ENCODE measurements at places on chromosomes 2 and 18.

GRCh38 chr2:180747728-180748127 lies 232.7 kb upstream of the UBE2E3 start:
- no peak for DNase-seq

DNA sequence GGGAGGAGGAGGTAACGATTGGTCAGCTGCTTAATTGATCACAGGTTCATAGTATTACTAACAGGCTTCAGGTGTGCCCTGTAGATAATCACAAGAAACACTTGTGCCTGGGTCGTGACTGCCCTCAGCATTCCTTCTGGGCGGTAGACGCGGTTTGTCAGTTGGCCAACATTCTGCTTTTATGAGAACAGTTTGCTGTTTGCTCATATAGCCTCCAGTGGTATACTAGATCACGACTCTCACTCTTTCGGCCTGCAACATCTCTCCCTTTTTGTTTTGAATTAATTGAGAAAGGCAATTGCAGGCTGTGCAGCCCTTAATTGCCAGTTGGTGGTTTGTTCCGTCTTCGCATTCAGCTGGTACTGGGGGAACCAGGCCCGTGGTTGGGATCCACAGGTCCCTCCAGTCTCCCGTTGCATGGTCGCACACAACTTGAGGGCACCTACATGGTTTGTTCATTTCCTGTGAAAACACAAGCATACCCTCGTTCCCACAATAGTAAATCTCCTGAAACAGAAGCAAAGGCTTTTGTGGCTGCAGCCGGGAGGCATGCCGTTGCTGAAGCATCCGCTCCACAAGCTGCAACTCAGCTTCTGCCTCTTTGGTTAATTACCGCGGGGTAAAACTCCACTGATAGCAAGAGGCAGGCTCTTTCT lies 30.3 kb upstream of the GPR17 start:
- DNase-seq, result no peak

DNA sequence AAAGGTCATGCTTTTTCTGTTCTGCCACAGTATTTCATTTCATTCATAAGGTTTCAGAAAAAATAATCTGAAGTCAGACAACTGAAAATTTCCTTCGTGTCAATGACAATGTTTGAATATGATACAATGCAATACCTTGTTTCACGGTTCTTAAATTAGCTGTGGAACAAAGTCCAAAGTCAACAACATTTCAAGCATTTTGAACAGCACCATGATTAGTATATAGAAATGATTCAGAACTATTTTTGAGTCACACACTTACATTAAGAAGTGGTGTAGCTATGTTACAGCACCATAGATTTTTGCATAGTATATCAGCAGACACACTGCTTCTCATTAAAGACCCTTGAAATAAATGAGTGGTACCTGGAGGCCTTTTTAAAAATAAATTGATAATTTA lies 178.3 kb upstream of the DSEL start:
- DNase-seq, result no peak

- DNase-seq, result no peak
These were observed at the start of gene PIEZO2 for GRCh38 chr18:11149441-11150270. PIEZO2 (minus strand) TSS chr18:11149569; CDS start chr18:11148588, 981 bp downstream.

DNA sequence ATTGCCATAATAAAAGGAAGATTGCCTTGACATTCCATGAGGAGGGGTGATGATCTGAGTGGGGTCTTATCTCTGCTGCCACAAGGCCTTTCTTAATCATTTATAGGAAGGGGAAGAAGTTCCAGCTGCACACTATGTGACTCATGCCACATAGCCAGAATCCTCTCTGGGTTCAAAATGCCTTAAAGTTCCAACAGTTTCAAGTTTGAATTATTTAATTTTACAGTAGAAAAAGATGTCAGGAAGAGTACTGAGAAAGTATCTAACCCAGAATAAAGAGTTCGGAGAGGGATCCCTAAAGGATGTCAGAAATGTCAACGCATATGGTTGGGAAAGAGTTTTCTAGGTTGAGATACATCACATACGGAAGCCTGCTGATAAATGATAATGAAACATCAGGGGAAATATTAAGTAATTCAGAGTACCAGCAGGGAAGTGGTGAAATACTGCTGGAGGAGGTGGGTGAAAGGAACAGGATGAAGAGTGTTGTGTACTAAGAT lies 999.9 kb downstream of the TSN start:
- no peak for DNase-seq

GRCh38 chr18:32934201-32934600 lies 161.4 kb upstream of the KLHL14 start:
- DNase-seq, result no peak

- no peak for DNase-seq
These were observed 48.1 kb downstream of the AQP12A start for GRCh38 chr2:240739797-240740196.

DNA sequence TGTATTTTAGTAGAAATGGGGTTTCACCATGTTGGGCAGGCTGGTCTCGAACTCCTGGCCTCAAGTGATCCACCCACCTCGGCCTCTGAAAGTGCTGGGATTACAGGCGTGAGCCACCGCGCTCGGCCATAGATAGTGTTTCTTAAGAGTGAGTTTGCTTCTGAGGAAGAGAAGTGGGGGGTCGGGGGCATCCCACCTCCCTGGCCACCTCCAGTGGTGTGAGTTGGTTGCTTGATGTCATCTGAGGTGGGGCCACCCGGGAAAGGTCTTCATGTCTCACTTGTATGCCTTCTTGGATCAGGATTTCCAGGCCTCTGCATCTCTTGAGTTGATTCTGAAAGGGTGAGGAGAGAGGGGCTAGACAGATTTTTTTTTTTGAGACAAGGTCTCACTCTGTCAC lies 57.1 kb downstream of the AGAP1 start:
- no peak for DNase-seq

DNA sequence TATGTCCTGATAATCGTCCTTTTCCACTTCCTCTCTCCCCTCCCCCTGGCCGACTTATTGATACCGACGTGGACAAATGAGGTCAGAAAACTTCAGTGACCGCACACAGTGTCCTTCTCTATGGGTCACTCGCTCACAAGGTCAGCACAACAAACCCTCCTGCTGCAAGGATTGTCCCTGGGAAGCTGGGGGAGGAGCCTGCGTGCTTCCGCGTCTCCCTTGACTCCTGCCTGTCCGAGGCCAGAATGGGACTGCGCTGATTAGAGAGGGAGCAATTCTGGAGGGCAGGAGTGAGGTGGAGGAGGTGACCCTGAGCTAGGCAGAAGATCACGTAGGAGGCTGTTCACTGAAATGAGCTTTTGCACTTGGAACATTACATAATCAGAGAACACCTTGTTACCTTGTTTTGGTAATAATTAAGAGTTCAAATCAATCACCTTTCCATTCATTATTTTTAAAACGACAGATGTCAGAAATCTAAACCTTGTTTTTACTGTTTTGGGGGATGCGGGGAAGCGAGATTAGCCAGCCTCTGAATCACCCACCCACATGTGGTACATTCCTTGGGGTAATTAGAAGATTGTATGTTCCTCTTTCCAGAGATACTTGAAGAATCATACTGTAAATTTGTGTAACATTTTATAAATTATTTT lies 70.6 kb downstream of the CTAGE1 start:
- DNase-seq, result no peak

DNA sequence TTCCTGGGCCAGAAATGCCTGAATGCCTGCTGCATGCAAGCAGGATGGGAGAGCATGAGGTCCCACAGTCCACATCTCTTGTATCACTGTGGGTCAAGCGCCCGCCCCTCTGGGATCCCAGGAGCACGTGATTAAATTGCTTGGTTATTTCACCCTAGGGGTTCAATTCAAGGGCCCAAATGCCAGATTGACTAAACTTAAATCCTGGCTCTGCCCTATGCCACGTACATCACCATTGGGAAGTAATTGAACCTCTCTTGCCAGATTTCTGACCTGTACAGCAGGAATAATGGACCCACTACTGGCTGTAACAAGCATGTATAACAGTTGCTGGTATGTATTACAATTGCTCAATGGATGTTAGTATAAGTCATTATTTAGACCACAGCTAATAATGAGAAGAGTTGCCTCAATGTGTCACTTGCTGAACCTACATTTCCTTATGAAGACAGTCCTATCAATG lies 19.9 kb downstream of the FHL2 start:
- no peak for DNase-seq

DNA sequence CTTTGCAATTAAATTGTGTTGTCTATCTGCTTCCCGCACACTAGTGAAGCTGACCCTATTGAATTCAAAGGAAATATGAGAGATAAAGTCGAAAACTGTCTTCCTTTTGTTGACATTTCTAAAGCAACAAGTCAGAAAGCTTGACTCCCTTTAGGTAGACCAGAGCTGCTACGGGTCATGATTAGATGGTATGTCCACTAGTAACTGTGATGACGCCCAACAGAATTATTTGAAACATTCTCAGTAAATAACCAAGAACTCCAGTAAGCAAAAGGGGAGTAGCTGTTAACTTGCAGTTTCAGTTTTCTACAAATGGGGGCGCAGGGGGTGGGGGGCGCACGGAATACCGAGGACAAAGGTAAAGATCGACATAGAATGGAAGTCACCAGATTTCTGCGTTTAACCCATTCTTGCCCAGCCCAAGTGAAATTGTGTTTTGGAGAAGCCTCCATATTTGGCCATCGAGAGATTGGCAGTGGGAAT lies 56.4 kb downstream of the CRIM1 start:
- no peak for DNase-seq

DNA sequence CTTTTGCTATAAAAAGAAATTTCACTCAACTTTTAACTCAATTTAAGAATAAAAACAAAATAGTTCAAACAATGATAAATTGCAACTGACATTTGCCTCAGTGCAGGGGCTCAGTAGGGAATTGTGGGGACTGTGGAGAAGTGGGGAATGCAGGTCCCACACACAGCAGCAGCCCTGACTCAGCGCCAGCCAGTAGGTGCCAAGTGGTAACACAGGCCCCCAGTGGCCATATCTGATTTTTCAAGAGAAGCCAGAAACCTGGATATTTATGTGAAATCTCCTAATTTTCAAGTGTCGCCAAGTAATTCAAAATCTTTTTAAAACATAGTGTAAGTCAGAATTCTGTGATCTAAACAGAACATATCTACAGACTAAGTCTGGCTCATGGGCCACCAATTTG lies 186.3 kb downstream of the EN1 start:
- no peak for DNase-seq

GRCh38 chr2:171309455-171310286 lies 124.1 kb downstream of the METTL8 start:
- DNase-seq, result no peak

GRCh38 chr18:42401131-42401673 lies 446.2 kb downstream of the PIK3C3 start:
- DNase-seq, result no peak

DNA sequence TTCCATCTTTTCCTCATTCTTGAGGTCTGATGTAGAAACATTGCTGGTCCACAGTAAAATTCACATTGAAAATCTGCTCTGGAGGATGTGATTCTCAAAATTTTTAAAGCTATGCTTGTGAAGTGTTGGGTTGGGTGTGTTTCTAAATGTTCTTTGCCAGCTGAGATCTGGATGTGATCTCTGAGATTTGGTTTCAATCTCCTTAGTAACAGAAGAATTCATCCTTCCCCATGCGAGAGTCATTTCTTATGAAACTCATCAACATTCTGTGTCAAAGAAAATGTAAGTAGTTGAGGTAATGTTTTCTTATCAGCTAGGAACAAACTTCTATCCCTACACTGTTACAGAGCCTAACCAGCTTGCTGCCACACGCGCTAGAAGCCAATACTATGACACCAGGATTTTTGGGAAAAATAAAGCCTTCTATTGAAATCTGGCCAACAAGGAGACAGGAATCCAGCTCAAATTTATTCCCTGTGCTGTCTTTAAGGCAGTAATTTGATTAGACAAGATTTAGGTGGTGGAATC lies 134.9 kb downstream of the PTH2R start:
- no peak for DNase-seq

DNA sequence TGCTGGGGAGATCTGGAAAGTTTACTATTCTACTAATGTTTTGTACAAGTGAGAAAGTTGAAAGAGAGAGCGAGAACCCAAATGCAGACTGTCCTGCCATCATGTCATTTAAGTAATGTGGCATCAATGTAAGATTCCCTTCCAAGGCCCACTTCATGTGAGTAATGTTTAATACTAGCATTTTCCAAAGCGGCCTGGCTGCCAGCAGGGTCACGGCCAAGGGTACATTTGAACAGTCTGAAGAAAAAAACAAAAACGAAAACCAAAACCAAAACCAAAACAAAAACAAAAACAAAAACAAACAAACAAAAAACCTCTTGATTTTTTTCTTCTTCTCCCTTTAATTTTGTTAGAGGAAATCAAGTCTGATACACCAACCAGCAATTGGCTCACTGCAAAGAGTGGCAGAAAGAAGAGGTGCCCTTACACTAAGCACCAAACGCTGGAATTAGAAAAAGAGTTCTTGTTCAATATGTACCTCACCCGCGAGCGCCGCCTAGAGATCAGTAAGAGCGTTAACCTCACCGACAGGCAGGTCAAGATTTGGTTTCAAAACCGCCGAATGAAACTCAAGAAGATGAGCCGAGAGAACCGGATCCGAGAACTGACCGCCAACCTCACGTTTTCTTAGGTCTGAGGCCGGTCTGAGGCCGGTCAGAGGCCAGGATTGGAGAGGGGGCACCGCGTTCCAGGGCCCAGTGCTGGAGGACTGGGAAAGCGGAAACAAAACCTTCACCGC lies 2.2 kb downstream of the HOXD10 start:
- DNase-seq, result no peak

- DNase-seq, result no peak
These were observed 2.9 kb downstream of the ZFAND2B start for GRCh38 chr2:219209236-219210195.

DNA sequence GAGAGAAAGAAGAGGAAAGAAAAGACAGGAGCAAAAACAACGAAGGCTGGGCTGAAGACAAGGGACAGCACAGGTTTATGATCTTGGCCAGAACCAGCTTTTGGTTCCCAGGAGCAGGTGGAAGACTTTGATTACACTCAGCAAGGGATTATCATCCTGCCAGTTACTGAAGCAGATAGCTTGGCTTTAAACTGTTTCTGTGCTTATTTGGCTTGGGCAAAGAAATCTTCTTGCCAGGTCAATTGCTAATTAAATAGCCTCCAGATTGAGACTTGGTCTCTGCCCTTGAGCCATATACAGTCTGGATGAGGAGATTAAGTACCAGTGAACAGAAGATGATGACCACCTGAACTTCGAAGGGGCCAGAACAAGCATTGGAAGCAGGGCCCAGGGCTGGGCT lies 22.3 kb upstream of the GRP start:
- no peak for DNase-seq

DNA sequence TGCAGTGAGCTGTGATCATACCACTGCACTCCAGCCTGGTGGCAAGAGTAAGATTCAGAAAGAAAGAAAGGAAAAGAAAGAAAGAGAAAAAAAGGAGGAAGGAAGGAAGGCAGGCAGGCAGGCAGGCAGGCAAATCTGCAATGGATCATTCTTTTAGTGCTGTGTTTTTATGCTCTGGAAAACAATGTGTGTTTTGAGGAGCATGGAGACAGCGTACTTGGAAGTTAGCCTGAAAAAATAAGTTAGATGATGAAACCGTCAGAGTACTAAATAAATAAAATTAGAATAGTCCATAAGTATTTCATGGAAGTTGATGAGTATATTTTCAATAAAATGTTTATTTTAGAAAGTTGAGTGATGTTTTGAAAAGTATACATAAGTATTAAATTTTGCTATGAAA lies 366.4 kb upstream of the CDH20 start:
- no peak for DNase-seq

GRCh38 chr18:54217624-54218023 lies 6.8 kb downstream of the MBD2 start:
- no peak for DNase-seq
